ENCODE measurements at places on chromosomes 12 and 14. TPM values are rescaled to one million over a fixed set of nuclear protein-coding genes. Genes with fewer than 3 reads are reported as not detected.

Gene KRT77
- not detected for total RNA-seq

Gene OR6C68
- not detected for total RNA-seq

Gene VPS33A
- 11.5 TPM for total RNA-seq

Gene PLA2G1B
- not detected for total RNA-seq

Gene DBX2
- total RNA-seq: not detected

Gene MAP3K9
- total RNA-seq: 8.1 TPM

DNA sequence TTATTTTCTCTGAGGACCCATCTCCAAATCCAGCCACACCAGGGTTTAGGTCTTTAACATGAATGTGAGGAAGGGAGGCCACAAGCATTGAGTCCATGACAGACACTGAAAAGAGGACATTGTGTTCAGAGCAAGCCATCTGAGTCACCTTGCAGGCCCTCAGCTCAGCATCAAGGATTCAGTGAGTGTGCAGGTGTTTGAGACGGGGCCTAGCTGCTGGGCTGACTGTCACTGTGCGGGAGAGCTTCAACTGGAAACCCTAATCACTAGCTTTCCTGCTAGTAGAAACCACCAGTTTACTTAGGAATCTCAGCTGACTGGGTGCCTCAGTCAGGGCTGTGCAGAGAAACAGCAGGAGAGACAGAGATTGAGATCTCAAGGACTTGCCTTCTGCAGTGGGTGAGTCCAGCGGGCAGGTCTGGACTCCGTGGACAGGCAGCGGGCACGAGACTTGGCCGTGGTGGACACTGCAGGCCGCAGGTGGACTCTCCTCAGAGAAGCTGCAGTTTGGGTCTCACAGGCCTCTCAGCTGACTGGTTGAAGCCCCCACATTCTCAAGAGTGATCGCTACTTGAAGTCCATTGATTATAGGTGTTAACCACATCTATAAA is 86.1 kb upstream of the DYNC1H1 start:
- H3K4me1 ChIP-seq: peaks cover 55% of the 10 kb centered on the region
- no peak for DNase-seq
- peak overlapping the region; percentile 47 for H3K27ac ChIP-seq

GRCh38 chr14:95496111-95496681 is 20.3 kb downstream of the SYNE3 start:
- H3K36me3 ChIP-seq: no peaks in the 10 kb centered on the region
- H3K27ac ChIP-seq: no peak overlapping the region
- no peak overlapping the region for H3K4me3 ChIP-seq
- DNase-seq: no peak

GRCh38 chr14:71150737-71151136 is 243.5 kb downstream of the PCNX1 start:
- no peaks in the 10 kb centered on the region for H3K36me3 ChIP-seq
- H3K27ac ChIP-seq: no peak overlapping the region
- no peak for DNase-seq
- no peak overlapping the region for H3K4me3 ChIP-seq

GRCh38 chr12:25189656-25190055 is 5.3 kb downstream of the DNAI7 start:
- peaks cover 18% of the 10 kb centered on the region for H3K4me1 ChIP-seq
- no peaks in the 10 kb centered on the region for H3K27me3 ChIP-seq
- no peaks in the 10 kb centered on the region for H3K36me3 ChIP-seq
- H3K27ac ChIP-seq: no peak overlapping the region
- DNase-seq: no peak
- H3K4me3 ChIP-seq: no peak overlapping the region

DNA sequence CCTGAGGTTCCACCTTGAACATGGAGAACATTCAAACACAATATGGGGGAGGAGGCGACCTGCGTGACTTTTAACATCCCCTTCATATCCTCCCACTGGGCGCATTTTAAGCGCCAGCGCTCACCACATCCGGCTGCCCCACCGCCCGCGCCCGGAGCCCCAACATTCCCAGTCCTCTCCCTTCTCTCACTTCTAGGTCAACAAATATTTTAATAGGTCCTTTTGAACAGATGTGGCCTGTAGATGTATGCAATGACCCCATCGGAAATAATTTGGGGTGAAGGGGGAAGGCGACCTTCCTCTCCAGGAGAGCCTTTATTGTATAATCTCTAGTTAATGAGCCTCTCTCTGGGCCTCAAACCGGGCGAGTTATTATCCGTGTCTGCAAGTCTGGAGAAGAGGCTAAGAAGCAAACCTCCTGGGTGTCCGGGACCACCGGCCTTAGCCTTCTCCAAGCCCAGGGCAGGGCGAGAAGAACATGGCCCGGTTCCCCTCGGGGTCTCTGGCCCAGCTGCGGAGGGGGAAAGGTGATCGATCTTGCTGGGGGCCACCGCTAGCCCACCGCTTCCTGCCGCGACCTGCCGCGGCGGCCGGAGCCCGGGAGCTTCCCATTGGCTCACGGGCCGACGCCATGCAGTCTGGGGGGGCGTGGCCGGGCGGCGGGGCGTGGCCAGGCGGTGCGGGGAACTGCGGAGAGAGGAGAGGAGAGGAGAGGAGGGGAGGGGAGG is 83.2 kb upstream of the HMGA2 start:
- DNase-seq: no peak
- peaks cover 16% of the 10 kb centered on the region for H3K4me1 ChIP-seq
- H3K36me3 ChIP-seq: no peaks in the 10 kb centered on the region
- H3K27ac ChIP-seq: peak overlapping the region; percentile 16
- H3K4me3 ChIP-seq: peak overlapping the region; percentile 73
- H3K27me3 ChIP-seq: peaks cover 8% of the 10 kb centered on the region

DNA sequence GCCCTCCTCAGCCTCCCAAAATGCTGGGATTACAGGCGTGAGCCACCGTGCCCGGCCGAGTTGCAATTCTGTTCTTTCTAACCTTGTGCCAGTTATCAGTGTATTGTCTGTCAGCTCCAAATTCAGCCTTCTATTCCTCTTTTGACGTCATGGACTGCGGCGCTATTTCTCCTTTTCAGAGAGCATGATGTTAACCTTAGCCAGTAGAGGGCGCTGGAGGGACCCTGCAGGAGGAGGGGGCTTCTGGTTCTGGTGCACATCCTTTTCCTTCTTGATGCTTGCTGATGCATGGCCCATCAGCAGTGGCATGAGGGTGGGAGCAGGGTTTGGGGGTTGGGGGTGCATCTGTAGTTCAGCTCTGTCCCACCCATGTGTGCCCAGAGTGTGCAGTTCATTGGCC is 179.3 kb upstream of the RMST start:
- no peak for DNase-seq
- no peak overlapping the region for H3K4me3 ChIP-seq
- H3K27ac ChIP-seq: no peak overlapping the region
- H3K4me1 ChIP-seq: no peaks in the 10 kb centered on the region
- no peaks in the 10 kb centered on the region for H3K27me3 ChIP-seq

- H3K27me3 ChIP-seq: no peaks in the 10 kb centered on the region
- H3K4me3 ChIP-seq: no peak overlapping the region
- H3K36me3 ChIP-seq: no peaks in the 10 kb centered on the region
- DNase-seq: no peak
These were observed 9.8 kb upstream of the RNU6-8 start for GRCh38 chr14:32212833-32213232.

GRCh38 chr12:1593174-1594005 is 991 bp downstream of the FBXL14 start:
- peaks cover 24% of the 10 kb centered on the region for H3K4me1 ChIP-seq
- H3K27ac ChIP-seq: peak overlapping the region; percentile 96
- H3K36me3 ChIP-seq: no peaks in the 10 kb centered on the region
- no peak for DNase-seq
- peak overlapping the region; percentile 94 for H3K4me3 ChIP-seq

DNA sequence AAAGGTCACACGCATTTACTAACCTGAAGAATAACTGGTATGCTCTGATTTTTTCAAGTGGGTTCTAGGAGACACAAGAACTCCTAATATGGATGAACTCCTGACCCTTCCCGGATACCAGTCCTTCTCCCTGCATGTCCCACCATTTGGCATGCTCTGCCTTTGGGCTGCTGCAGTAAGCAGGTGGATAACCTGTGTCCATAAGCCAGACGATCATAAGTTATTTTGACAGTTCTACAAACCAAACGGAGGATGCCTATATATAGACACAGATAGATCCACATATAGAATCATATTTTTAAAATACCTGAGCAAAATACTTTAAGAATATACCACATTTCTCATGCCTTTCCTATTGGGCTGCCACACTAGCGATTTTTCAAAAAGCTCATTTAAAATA is 49.4 kb downstream of the TMTC1 start:
- peaks cover 25% of the 10 kb centered on the region for H3K4me1 ChIP-seq
- DNase-seq: no peak
- no peaks in the 10 kb centered on the region for H3K36me3 ChIP-seq
- no peaks in the 10 kb centered on the region for H3K27me3 ChIP-seq

DNA sequence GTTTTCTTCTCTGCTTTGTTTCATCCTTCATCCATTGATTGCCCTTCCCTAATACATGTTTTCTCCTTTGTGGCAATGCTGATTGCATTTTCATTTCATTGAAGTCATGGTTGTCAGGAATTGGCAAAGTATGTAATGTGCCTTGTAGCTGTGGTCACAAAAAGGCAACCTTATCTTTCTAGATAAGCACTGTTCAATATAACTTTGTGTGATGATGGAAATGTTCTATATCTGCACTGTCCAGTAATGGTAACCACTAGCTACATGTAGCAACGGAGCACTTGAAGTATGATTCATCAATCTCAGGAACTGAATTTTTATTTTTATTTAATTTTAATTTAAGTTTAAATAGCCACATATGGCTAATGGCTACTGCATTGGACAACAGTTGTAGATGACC is 79.8 kb downstream of the PCNX1 start:
- H3K27me3 ChIP-seq: no peaks in the 10 kb centered on the region
- no peak overlapping the region for H3K27ac ChIP-seq
- no peak overlapping the region for H3K4me3 ChIP-seq

DNA sequence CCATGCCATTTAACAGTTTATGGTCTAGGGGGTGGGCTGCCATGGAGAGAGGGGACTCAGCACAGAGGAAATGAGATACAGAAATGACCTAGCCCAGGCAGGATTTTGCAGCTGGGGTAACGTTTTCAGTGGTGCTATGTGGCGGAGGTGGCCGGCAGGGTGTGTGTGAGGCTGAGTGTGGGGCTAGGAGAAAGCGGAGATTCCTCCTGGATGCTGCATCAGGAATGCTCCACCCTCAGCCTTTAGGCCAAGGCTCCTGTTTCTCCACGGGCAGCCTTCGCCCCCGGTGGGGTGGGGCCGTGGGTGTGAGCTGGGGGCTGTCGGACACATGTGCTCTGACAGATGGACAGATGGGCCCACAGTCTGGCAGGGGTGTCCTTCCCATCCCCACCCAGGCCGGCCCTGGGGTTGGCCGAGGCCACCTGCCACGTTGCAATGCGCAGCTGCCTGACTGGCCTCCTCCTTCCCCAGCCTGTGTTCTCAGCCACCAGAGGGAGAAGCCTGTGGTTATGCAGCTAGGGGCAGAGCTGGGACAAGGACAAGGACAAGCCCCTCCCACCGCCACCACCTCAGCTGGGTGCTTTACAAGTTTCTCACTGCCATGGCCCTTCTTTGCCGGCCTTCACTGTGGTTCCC is 44.3 kb downstream of the TEAD4 start:
- DNase-seq: no peak
- H3K4me3 ChIP-seq: no peak overlapping the region
- H3K27ac ChIP-seq: no peak overlapping the region
- H3K36me3 ChIP-seq: no peaks in the 10 kb centered on the region
- no peaks in the 10 kb centered on the region for H3K27me3 ChIP-seq

DNA sequence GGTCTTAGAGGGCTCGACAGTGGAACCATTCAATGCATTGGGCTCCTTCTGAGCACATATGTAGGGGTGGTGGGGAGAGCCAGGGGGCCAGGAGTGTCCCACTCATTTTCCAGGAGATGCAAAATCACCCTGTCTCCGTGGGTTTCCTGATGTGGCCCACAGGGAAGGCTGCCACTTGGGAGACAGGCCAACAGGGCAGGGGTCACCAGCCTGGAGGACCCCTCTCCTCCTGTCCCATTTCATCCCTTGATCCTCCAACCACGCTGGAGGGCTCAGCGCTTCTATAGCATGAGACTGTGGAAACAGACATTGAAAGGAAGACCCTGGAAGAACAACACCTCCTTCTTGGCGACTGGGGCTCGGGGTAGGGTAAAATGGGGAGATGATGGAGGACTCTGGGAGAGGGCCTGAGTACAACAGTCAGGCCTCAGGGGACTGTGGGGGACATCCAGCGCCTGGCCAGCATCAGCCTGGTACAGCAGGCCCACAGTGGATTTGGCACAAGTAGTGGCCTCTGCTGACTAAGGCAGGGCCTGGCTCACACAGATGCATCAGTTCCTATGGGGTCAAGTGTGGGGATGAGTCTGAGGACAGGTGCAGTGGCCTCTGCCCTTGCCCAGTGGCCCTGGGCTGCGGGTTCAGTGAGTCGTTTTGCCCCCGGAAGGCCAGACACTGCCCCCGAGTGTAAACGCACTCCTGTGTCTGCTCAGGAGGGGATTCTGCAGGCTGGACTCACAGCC is 68.0 kb downstream of the PRIMA1 start:
- H3K4me1 ChIP-seq: no peaks in the 10 kb centered on the region
- H3K27me3 ChIP-seq: no peaks in the 10 kb centered on the region
- no peaks in the 10 kb centered on the region for H3K36me3 ChIP-seq
- no peak for DNase-seq
- H3K27ac ChIP-seq: no peak overlapping the region
- no peak overlapping the region for H3K4me3 ChIP-seq

GRCh38 chr12:52218001-52218400 is 15.0 kb upstream of the KRT7 start:
- H3K27ac ChIP-seq: peak overlapping the region; percentile 64
- H3K4me3 ChIP-seq: no peak overlapping the region
- DNase-seq: no peak
- peaks cover 23% of the 10 kb centered on the region for H3K27me3 ChIP-seq
- peaks cover 16% of the 10 kb centered on the region for H3K4me1 ChIP-seq
- H3K36me3 ChIP-seq: no peaks in the 10 kb centered on the region

DNA sequence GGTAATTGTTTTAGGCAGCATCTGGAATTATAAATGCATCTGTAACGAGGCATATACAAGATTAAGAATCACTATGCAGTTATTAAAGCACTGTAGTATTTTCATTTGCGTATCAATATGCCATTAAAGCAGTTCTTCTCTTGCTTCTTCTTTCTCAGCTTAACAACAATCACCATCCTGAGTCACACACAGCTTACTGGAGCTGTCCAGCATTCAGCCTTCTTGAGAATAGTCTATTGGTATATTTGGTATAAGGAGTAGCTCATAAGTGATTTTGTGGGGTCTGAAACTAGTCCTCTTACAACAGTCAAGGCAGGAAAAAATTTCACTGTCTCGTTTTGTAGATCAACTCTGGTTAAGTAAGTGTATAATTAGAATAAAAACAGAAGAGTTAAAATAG is 523.0 kb upstream of the FOXG1 start:
- no peaks in the 10 kb centered on the region for H3K27me3 ChIP-seq
- H3K27ac ChIP-seq: no peak overlapping the region
- no peaks in the 10 kb centered on the region for H3K36me3 ChIP-seq
- H3K4me1 ChIP-seq: no peaks in the 10 kb centered on the region

GRCh38 chr14:84543859-84544258 is 986.1 kb upstream of the FLRT2 start:
- no peaks in the 10 kb centered on the region for H3K27me3 ChIP-seq
- no peak for DNase-seq
- H3K4me1 ChIP-seq: no peaks in the 10 kb centered on the region
- H3K27ac ChIP-seq: no peak overlapping the region
- H3K4me3 ChIP-seq: no peak overlapping the region

GRCh38 chr12:98420461-98420860 is 94.9 kb upstream of the TMPO start:
- no peak for DNase-seq
- H3K27me3 ChIP-seq: no peaks in the 10 kb centered on the region
- H3K4me1 ChIP-seq: peaks cover 32% of the 10 kb centered on the region
- no peaks in the 10 kb centered on the region for H3K36me3 ChIP-seq

GRCh38 chr12:110199339-110200123 is 75.4 kb downstream of the IFT81 start:
- no peak overlapping the region for H3K27ac ChIP-seq
- H3K4me1 ChIP-seq: no peaks in the 10 kb centered on the region
- no peak for DNase-seq
- H3K27me3 ChIP-seq: no peaks in the 10 kb centered on the region
- H3K4me3 ChIP-seq: no peak overlapping the region

Measured in esophagus squamous epithelium (tissue), 5 donors.